Smooth muscle cell of the pulmonary artery (primary cell): ENCODE measurements at places on chromosomes 5 and 9. TPM values are rescaled to one million over a fixed set of nuclear protein-coding genes. Genes with fewer than 3 reads are reported as not detected.

The PAEP gene
- total RNA-seq: not detected in 2 replicates

The CDH9 gene
- total RNA-seq: not detected in 2 replicates

The IGFBPL1 gene
- 0.20 TPM in 1 of 2 replicates, not detected in the other for total RNA-seq

The NUTM2G gene
- not detected in 2 replicates for total RNA-seq

The DMRT3 gene
- not detected in 2 replicates for total RNA-seq

The AK1 gene
- 54.9 and 66.2 TPM in 2 replicates for total RNA-seq

The MYOZ3 gene
- 2.3 and 3.3 TPM in 2 replicates for total RNA-seq

The PROP1 gene
- not detected in 2 replicates for total RNA-seq

The INSYN2B gene
- 2.1 and 3.3 TPM in 2 replicates for total RNA-seq

The TAF9 gene
- total RNA-seq: 54.2 and 64.8 TPM in 2 replicates

The HTR1A gene
- total RNA-seq: not detected in 2 replicates

The IL7R gene
- 5.4 and 9.8 TPM in 2 replicates for total RNA-seq

The LCP2 gene
- total RNA-seq: not detected in 2 replicates

The PCDHB14 gene
- 1.6 and 2.1 TPM in 2 replicates for total RNA-seq

The IFNB1 gene
- not detected in 2 replicates for total RNA-seq

The PTCD2 gene
- 11.7 and 11.9 TPM in 2 replicates for total RNA-seq

The CREB3 gene
- 62.6 and 72.7 TPM in 2 replicates for total RNA-seq

The SGTB gene
- total RNA-seq: 25.3 and 26.1 TPM in 2 replicates
